ENCODE measurements at places on chromosomes 16 and 17.
A peak's percentile ranks its signal among the peaks of the same experiment; 100 is the strongest.

DNA sequence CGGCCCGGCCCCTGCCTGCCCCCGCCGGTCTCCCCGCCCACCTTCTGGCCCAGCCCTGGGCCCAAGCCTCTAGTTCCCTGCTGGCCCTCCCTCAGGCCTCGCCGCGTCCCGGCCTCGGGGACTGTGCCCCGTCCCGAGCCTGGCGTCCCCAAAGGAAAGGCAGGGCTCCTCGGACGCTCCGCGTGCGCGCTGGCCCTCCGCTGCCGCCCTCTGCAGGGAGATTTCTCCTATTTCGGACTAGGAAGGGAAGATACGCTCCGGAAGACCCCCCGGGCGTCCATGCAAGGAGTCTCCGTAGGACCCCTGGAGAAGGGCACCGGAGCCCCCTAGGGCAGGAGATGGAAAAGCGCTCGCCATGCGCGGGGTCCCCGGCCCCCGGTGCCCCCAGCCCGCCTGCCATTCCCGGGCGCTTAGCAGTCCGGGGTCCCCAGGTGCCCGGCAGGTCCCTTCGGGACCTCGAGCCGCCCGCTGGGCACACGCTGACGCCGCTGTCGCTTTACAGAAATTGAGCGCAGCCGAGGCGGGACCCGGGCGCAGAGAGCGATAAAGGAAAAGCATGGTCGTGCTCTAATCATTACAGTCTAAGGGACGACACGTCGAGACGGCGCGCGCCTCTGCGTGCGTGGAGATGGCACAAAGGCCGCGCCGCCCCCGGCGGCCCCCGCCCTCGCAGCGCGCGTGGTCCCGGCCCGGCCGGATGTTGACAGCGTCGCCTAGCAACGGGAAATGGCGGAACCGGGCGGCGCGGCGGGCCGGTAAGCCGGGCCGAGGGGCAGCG, at the start of gene CCDC40:
TSS of gene CCDC40 (plus strand) at position 706 of the 778 bp plus-strand sequence. CDS start at position 727, 21 bp downstream.
- peak; percentile 65 for DNase-seq

GRCh38 chr16:50323335-50324011, 45.3 kb downstream of the BRD7 start:
- DNase-seq, result no peak

GRCh38 chr16:13300066-13300840, 398.9 kb downstream of the SHISA9 start:
- DNase-seq, result no peak

DNA sequence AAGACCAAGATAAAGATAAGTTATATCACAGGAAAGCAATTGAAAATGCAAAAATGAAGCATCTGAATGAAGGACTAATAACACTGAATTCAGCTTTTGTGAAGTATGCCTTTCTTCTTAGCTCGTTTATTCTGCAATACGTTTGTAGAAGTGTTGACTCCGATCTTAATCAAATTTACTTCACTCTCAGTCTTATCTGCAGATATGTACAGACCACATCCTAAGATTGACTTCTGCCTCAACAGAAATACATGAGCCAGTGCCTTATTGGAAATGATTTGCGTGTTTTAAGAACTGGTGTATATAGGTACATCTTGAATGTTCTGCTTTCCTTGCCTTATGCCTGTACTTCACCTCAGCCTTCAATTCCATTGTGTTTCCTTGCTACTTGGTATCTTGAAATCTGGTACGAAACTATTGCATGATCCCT, 1.3 kb downstream of the ATF7IP2 start:
- DNase-seq, result no peak

DNA sequence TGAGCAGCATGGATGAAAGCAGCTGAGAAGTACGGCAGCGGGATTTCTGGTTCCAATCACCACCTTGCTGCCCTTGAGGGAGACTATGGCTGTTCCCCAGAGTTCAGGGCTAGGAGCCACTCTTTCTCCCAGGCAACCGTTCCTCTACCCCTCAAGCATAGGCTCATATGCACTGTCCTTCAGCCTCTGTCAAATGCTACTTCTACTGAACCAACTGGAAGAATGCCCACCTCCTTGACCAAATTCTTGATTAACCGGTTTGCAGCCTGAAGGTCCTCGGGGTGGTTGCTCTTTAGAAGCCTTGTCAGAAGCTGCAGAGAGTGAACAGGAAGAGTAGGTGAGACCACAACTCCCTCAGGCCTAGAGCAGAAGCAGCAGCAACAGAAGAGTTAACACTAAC, 23.8 kb downstream of the GGA2 start:
- DNase-seq, result no peak

Measured in T-helper 1 cell (primary cell).